ENCODE measurements at places on chromosomes 5 and 9.

GRCh38 chr5:68116868-68117411 lies 98.6 kb upstream of the PIK3R1 start:
- no peak for DNase-seq

GRCh38 chr9:78354324-78354973 lies 57.5 kb downstream of the PSAT1 start:
- DNase-seq: no peak

DNA sequence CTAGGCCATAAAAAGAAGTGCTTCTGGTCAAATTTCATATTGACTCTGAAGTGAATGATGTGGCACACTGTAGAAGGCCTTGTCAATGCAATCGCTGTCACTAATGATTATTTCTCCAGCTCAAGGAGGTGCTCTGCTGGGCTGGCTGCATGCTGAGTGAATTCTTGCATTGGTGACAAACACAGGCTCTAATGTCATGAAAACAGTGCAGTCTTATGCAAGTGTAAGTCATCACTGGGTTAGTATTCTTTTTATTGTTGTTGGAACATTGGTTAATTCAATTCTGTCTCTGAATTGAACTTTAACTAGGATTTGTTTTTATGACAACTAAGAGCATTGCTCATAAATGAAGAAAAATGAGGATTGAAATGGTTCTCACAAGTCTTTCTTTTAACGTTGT lies 57.3 kb upstream of the CD180 start:
- no peak for DNase-seq

DNA sequence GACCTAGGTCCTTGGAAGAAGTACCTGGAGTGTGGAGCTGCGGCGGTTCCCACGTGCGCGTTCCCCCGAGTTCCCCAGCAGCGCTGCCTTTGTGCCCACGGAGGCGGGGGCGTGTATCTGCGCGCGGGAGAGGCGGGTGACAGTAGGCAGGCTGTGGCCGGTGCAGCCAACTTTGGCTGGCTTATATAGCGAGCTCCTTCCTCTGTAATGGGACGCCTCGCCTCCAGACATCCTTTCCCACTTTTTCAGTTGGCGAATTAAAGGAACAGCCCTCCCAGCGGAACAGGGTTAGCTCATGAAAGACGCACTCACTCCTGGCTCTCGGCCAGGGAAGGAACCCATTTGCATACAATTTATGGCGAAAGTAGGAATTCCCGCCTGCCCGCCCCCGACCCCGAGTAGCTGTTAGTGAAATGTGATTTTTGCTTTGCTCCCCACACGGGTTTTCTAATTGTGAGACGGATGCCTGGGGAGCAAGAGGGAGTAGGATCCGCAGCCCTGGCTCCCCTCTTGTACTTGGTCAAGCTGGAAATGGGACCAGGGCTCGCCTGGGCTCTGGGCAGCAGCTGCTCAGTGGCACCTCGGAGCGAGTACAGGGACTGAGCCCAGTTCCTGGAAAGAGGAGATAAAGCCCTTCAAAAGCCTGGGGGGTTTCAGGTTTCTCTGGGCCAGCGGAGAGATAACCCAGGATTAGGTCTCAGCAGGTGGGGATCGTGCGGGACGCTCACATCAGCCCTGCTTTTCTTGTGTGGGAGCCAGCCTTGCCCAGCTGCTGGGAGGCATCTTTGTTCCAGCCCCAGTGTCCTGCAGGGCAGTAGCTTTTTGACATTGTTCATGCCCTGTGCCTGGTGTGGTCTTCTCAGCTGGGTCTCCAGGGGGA lies at the start of gene TNC:
TSS of gene TNC (minus strand) at position 159 of the 880 bp plus-strand sequence. CDS start 27,139 bp downstream, outside the sequence.
- DNase-seq: no peak

DNA sequence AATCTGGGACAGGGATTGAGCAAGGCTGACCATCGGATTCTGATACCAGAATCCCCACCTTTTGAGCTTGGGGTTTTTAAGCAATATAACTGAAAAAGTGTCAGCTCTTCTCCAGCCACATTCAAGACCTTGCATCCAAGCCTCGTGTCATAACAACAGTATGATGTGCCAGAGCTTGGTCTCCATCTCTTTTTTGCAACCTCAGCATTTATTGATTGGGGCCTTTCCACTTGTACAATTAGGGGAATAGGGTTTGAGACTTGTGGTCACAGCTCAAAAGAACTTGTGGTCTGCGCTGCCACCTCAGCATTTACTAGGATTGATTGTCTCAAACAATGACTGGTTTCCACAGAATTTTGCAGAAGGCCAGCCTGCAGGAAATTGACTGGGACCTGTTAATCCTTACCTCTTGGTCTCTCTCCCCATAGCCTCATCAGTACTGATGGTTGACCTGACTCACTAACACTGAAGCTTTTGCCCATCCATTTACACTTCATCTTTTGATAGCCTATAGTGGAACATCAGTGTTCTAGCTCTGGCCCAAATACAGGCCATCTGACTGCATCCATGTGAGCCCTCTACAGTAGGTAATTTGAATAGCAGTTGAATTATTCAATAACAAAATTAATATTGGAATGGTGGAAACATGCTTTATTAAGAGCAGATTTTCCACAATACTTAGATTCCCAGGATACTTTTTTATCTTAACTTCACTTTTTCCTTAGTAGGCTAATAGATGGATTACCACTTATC lies 381.6 kb upstream of the PRR16 start:
- DNase-seq: no peak

DNA sequence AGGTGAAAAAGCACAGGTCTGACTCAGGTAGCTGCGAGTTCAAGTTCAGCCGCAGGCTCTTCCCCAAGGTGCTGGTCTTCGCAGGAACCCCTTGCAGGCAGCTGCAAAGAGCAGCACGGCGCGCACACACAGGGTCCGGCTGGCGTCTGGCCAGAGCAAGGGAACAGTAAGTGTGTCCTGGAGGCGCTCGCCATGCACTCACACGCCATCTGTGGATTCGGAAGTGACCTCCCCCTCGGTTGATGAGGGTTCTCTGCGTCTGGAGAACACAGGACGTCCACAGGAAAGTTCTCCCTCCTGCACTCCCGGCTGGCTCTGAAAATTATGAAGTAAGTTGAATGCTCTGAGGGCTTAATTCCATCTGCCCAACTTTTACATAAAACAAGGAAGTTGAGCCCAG lies 14.0 kb upstream of the EGFL7 start:
- DNase-seq: no peak

DNA sequence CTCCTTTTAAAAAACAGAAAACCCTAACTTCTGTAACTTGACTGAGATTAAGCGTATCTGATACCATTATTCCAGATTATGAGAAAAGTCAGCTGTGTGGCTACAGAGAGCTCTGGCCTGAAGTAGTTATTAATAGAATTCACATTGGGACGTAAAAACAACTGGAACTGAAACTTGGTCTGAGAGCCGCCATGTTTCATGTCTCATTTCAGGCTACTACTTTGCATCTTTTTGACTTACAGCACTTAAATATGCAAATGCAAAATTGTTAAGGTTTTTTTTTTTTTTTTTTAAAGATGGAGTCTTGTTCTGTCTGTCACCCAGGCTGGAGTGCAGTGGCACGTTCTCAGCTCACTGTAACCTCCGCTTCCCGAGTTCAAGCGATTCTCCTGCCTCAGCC lies 25.2 kb downstream of the MAP3K1 start:
- DNase-seq: no peak
